ENCODE measurements at places on chromosomes 7 and 10. TPM values are rescaled to one million over a fixed set of nuclear protein-coding genes. Genes with fewer than 3 reads are reported as not detected.

Gene TMEM196
- not detected for total RNA-seq

Gene SIRT1
- 24.1 TPM for total RNA-seq

Gene MYL10
- total RNA-seq = not detected

Gene OR9A2
- total RNA-seq = not detected

Gene RAB11FIP2
- total RNA-seq = 41.0 TPM

Gene ZNF425
- 0.87 TPM for total RNA-seq

Gene CYP26C1
- 0.23 TPM for total RNA-seq

Gene GAD2
- total RNA-seq = not detected

Gene DPCD
- 40.0 TPM for total RNA-seq

Gene FAM25G
- total RNA-seq = not detected

Gene ANKRD2
- 3.1 TPM for total RNA-seq

Gene ASB4
- 0.47 TPM for total RNA-seq

Measured in NCI-H460 (cell line).